ENCODE measurements at places on chromosomes 2 and 18.

DNA sequence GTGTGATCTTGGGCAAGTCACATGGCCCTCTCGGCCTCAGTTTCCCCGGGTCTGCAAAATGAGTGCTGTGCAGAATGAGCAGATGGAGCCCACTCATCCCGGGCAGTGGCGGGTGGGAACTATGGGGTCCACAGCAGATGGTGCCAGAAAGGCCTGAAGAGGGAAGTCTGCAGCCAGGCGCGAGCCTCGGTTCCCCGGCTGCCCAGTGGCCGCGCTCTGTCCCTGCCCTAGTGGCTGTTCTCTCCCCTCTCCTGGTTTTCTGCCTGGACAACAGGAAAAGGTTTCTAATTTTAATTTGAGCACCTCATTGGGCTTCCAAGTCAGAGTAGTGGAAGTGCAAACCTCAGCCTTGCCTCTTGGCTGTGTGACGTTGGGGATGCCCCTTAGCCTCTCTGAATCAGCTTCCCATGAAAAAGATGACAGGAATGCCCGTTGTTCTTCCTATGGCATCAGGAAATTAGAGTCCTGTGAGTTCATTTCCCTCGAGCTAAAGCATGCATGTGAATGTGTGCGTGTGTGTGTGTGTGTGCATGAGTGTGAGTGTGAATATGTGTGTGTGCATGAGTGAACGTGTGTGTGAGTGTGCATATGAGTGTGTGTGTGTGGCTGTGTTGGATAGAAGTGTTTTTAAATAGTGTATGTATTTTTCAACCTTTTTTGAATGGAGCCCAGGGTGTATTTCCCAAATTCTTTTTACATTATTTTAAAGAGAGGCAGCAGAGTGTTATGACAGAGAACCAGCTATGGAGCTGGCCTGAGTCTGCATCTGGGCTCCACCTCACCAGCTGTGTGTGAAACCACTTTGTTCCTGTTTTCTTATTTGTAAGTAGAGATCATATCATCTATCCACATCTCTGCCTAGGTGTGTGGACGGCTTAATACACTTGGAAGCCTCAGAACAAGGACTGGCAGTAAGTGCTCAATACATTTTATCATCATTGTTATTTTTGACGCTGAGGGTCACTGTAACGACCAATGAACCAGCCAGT lies 41.3 kb downstream of the RRM2 start:
- DNase-seq, result no peak

- DNase-seq, result no peak
Measured at GRCh38 chr2:12107321-12107720, 360.9 kb downstream of the LPIN1 start.

- DNase-seq, result no peak
Measured at GRCh38 chr2:216113572-216113971, 4.4 kb downstream of the XRCC5 start.

GRCh38 chr2:237616373-237616733 lies 11.0 kb upstream of the LRRFIP1 start:
- no peak for DNase-seq

DNA sequence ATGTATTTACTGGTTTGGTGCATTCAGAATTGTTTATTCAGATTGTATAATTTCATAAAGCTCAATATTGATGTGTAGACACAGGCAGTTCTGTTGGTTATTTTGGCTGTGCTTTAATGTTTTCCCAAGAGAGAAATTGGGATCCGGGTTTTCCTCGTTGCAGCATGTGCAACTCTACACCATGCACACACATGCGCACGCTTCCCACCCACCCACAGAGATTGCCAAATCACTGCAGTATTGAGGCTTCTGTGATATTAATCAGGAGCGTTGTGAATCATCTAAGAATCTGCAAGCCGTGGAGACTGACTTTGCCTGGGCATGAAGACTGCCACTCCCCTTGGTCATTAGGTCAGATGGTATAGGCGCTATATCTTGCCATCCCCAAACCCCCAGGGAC lies 571.5 kb downstream of the SLC4A3 start:
- no peak for DNase-seq

DNA sequence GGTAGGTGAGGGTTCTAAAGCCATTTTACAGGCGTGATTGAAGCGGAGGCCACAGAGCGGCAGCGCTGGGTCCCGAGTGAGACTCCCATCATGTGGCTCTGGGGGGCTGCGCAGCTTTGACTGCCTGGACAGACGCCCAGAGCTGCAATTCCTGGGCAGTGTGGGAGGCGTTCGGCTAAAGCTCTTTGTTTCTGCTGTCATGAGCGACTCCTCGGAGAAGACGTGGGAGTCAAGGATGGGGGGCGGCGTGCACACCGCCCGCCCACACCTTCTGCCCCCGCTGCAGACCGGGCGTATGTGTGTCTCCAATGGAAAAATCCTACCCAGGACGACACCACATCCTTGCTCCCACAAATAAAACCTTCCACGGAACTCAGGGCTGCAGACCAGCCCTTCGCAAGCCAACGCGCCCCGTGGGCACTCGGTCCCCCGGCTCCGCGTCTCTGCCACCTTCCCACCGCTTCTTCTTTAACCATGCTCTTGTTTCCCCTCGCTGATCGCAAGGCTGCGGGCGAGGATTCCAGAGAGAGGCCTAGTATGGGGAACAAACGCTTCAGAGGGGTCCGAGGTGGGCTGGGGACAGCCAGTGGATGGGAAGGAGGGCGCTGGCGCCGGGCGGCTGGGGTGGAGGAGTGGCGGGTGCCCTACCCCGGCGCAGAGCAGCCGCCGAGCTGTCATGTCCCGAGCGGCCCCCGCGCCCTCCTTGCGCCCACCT lies 680 bp upstream of the LBH start:
- DNase-seq, result no peak

DNA sequence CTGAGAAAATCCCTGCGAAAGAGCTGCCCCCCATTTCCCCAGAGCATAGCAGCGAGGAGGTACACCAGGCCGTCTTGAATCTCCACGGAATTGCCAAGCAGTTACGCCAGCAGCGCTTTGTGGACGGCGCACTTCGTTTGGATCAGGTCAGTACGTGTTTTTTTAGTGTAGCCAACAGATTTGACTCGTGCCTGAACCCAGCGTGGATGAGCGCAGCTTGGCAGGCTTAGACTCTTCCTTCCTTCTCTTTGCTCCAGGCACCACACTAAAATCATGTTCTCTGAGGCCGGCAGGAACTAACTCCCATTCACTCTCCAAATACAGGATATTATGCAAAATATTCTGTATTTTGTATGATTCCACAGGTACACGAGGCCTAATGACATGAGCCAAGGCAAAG lies 115.3 kb upstream of the ALPP start:
- DNase-seq, result no peak

DNA sequence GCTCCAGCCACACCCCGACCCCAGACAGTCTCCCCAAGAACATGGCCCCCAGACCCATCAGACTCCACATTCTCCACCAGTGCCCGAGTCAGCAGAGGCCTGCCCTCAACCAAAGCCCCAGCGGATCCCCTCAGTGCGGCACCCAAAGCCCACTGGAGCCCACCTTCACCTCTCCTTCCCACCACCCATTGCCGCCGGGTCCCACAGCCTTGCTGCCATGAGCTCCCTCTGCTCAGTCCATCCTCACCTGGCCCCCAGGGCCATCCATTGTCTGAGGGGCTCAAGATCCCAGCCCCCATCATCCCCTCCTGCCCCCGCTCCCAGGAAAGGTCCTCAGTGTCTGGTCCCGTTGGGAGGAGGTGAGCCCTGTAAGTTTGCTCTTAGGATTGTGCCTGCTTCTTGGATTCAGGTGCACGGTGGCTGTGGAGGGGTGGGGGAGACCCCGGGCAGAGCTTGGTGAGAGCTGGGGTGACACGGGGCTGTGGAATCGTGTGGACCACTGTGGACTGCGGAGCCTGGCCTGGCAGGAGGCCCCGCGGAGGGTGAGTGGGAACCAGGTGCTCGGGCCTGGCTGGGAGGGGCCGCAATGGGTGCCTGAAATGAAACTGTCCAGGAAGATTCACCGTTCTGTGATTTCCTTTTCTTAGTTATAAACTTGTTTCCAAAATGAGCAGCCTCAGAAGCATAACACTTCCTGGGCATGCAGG lies 32.7 kb upstream of the GPC1 start:
- no peak for DNase-seq

DNA sequence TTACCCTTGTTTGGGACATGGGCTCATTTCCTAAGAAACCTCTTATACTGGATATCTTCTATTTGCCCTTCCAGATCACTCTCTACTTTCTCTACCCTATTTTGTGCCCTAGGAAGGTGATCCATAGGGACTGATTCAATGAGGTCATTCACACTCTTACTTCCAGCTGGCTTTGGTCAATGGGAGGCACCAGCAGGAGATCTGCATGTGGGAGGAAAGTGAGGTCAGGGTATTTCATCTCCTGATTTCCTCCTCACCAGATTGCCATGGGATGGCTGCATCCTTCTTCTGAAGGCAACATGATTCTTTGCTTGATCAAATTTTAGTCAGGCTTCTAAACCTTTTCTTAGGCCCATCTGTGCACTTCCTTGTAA lies 15.2 kb downstream of the M1AP start:
- DNase-seq, result no peak

- DNase-seq, result no peak
Measured at GRCh38 chr2:99613980-99614379, 124.2 kb upstream of the REV1 start.

DNA sequence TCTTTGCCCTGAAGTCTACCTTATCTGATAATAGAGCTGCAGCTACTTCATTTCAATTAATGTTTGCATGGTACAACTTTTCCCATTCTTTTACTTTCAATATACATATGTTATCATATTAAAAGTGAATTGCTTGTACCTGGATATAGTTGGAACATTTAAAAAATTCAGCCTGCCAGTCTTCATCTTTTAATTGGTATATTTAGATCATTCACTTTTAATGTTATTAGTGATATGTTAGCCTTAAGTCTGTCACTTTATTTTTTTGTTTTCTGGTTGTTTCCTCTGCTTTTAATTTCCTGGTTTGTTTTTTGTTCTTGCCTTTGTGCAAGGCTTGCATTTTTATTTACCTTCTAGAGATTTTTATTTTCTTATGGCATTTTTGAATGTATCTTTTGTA lies 158.2 kb downstream of the GALNT1 start:
- no peak for DNase-seq

DNA sequence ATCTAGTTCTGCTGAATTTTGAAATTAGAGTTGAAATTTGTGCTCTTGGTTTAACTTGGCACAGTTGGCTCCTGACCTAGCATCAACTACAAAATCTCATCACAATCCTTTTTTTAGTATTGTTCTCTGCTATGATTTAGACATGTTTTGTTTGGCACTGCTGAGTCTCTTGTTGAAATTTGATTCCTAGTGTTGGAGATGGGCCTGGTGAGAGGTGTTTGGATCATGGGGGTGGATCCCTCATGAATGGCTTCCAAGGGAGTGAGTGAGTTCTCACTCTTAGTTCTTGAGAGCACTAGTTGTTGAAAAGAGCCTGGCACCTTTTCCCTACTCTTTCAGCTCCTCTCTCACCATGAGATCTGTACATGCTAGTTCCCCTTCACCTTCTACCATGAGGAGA lies 605.6 kb upstream of the SLC39A10 start:
- no peak for DNase-seq

GRCh38 chr2:189372688-189373257 lies 68.5 kb upstream of the WDR75 start:
- DNase-seq, result no peak

GRCh38 chr2:59301466-59302402 lies 1060.6 kb upstream of the FANCL start:
- DNase-seq, result peak; percentile 26

- no peak for DNase-seq
Measured at GRCh38 chr2:76008001-76008702, 297.4 kb upstream of the GCFC2 start.

GRCh38 chr2:137525132-137525531 lies 439.1 kb upstream of the HNMT start:
- DNase-seq, result no peak

DNA sequence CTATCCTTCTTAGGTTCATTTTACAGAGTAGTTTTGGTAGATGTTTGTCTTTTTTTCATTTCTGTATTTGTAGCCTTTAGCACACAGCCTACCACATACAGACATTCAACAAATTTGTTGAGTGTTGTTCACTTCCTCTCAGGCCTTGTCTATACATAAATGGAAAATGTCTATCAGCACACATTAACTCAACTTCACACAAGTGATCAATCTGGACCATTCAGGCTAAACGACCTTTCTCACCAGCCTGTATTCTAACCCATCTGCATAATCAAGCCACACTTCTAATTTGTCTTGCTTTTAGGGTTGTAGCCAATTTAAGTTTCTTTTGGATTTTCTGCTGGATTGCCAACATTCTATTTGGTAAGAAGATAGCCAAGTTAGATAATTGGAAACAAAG lies 59.9 kb upstream of the DARS1 start:
- DNase-seq, result no peak

DNA sequence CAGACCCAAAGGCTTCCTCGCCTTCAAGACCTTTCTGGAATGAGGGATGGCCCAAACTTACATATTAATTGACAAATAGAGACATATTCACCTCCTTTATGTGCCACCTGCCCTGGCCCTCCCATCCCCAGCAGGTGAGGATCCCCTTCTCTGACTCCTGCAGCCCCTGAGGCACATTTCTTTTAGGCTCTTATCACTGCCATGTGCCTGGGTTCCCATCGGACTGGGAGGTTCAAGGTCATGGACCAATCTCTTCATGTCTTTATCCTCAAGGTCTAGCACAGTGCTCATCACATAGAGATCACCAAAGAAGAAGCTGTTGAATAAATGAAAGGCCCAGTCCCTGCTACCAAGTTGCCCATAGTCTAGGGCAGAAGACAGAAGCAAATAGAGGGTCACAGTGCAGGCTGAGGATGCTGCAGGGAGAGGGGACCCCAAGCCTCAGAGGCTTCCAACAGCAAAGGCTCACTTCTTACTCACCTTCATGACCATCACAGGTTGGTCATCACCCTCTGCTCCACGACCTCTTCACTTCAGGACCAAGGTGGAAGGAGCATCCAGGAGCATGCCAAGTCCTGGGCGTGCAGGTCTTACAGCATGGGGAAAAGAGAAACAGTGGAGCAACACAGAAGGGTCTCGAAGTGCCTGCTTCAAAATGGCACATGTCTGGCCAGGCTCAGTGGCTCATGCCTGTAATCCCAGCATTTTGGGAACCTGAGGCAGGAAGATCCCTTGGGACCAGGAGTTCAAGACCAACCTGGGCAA lies 193.9 kb downstream of the SMAD2 start:
- DNase-seq, result no peak

DNA sequence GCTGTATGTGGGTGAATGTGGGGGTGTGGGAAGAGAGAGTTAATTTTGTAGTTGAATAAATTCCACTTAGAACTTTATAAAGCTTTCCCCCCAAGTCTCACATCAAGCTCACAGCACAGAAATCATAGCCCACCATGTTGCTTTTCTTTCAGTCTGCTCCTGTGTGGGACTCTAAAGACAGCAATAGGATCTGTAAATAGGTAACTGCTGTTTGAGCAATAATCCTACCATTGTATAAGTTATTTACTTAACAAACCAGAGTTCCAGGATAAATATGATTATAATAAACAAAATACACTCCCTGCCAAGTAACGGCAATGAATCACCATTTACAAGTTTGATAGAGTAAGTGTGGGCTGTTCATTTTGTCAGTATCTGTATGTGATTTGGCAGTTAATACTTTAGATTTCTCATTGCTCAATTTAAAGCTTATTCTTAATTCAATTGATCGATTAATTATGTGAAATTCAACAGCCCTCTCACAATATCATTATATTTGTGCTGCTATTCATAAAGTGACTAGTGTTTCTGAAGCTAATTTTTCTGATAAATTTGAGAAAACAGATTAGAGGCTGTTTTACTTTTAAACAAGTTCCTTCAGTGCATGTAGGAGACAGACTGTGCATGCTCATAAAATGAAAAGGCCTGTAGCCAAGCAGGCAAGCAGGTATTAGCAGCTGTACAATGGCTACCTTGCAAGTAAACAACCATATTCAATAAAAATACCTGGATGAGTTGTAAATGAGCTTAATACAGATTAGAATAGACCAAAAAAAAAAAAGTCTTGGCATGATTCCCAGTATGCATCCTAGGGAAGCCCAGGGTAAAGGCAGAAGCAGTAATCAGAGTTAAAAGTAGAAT lies 142.7 kb downstream of the PDE11A start:
- DNase-seq, result no peak
